ENCODE measurements at places on chromosomes 7 and 10.

- DNase-seq = peak; percentile 40
Measured at GRCh38 chr10:132209130-132209529, 22.4 kb downstream of the DPYSL4 start.

- no peak for DNase-seq
Measured at GRCh38 chr7:114488696-114489095, 74.1 kb downstream of the FOXP2 start.

DNA sequence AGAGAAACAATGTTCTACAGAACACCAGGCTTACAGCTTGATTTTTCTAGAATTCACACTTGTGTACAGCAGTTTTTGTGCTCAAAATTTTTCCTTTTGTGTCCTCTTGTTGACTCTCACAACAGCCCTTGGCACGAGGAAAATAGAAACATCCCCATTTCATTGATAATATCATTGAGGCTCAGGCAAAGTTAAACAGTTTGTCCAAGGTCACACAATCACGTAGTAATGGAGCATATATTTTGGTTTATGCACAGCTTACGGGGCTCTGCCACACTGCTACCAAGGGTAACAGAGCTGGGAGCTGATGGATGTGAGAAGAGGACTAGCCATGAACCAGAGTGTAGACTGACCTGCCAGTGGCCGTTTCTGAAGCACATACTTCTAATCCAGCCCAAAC is 292.0 kb downstream of the FZD1 start:
- no peak for DNase-seq

GRCh38 chr7:31044529-31044928 is 7.6 kb upstream of the ADCYAP1R1 start:
- no peak for DNase-seq

- DNase-seq = no peak
Measured at GRCh38 chr7:91995391-91996105, 54.9 kb downstream of the AKAP9 start.

GRCh38 chr10:52050429-52051047 is 263.5 kb upstream of the DKK1 start:
- DNase-seq = no peak

DNA sequence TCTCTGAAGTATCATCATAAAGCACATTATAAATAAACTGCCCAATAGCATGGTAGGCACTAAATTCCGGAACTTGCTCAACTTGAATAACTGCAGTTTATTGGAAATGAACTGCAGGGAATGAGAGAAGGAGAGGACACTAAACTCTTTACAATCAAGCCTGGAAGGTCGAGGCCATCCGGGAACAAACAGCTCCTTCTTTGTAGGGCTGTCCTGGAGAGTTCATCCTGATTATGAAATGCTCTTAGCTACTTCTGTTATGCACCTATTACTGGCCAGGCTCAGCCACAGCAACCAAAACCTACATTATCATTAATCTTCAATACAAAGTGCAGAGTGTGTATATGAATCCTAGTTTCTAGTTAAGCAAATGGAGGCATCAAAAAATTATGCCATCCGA is 64.7 kb downstream of the PPP1R17 start:
- no peak for DNase-seq

GRCh38 chr7:116969371-116969902 is 16.1 kb downstream of the ST7 start:
- no peak for DNase-seq

DNA sequence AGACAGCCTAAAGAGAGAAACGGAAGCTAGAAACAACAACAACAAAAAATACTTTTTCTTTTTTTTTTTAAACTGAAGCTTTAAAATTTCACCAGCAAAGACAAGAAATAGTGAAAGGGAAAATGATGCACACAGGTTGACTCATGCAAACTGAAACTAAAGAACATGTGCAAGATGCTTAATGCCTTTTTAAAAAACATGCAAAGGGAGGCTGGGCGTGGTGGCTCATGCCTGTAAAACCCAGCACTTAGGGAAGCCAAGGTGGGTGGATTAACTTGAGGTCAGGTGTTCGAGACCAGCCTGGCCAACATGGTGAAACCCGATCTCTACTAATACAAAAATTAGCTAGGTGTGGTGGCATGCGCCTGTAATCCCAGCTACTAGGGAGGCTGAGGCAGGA is 15.1 kb upstream of the CUBN start:
- DNase-seq = no peak

- DNase-seq = peak; percentile 29
Measured at GRCh38 chr10:72612203-72612826, 13.6 kb downstream of the MICU1 start.

All from fibroblast of skin of back (primary cell).